Dermis lymphatic vessel endothelial cell (primary cell): ENCODE measurements at places on chromosomes 6 and 20. TPM values are rescaled to one million over a fixed set of nuclear protein-coding genes. Genes with fewer than 3 reads are reported as not detected.

Gene KCNQ2
- not detected in 2 replicates for total RNA-seq

Gene GGTLC1
- total RNA-seq: not detected in 2 replicates

Gene CST4
- total RNA-seq: not detected in 2 replicates

Gene LAMA2
- total RNA-seq: 0.09 and 0.11 TPM in 2 replicates

Gene MLN
- total RNA-seq: not detected in 2 replicates

Gene CDH22
- total RNA-seq: under 0.01 and 0.09 TPM in 2 replicates

Gene TFAP2A
- 0.11 TPM in 1 of 2 replicates, not detected in the other for total RNA-seq

Gene SRSF12
- total RNA-seq: 0.17 TPM in 1 of 2 replicates, not detected in the other

Gene KIF25
- not detected in 2 replicates for total RNA-seq

Gene AIF1
- 0.17 TPM in 1 of 2 replicates, not detected in the other for total RNA-seq

Gene MUC22
- not detected in 2 replicates for total RNA-seq

Gene PTCRA
- 0.17 TPM in 1 of 2 replicates, not detected in the other for total RNA-seq

Gene CDSN
- under 0.01 TPM in 1 of 2 replicates, not detected in the other for total RNA-seq

Gene POM121L2
- not detected in 2 replicates for total RNA-seq

Gene SNHG17
- total RNA-seq: 2.4 and 4.6 TPM in 2 replicates

Gene TREML1
- not detected in 2 replicates for total RNA-seq

Gene ADGRG6
- total RNA-seq: 0.69 and 1.8 TPM in 2 replicates

Gene MLIP
- 1.5 TPM in 2 replicates for total RNA-seq

Gene RNGTT
- total RNA-seq: 8.5 and 11.0 TPM in 2 replicates

Gene BPIFB1
- total RNA-seq: not detected in 2 replicates

Gene TRAPPC3L
- 0.11 and 0.34 TPM in 2 replicates for total RNA-seq

Gene TRIM31
- total RNA-seq: not detected in 2 replicates

Gene UBR2
- total RNA-seq: 27.4 and 30.4 TPM in 2 replicates

Gene BHLHE23
- not detected in 2 replicates for total RNA-seq

Gene CRIP3
- not detected in 2 replicates for total RNA-seq

Gene GTF3C6
- 34.9 and 53.2 TPM in 2 replicates for total RNA-seq

Gene RALGAPB
- total RNA-seq: 18.3 and 22.1 TPM in 2 replicates

Gene EYA2
- 0.11 TPM in 1 of 2 replicates, not detected in the other for total RNA-seq

Gene CAP2
- total RNA-seq: 0.09 and 0.33 TPM in 2 replicates

Gene ID1
- 1,048 and 1,208 TPM in 2 replicates for total RNA-seq

Gene GCNT2
- 55.2 and 87.2 TPM in 2 replicates for total RNA-seq

Gene SASH1
- 97.2 and 116 TPM in 2 replicates for total RNA-seq

Gene GJA10
- total RNA-seq: not detected in 2 replicates

Gene MYL9
- total RNA-seq: 0.34 and 2.0 TPM in 2 replicates

Gene SPEF1
- under 0.01 TPM in 1 of 2 replicates, not detected in the other for total RNA-seq

Gene OOEP
- total RNA-seq: 0.22 TPM in 1 of 2 replicates, not detected in the other

Gene MDFI
- total RNA-seq: 27.0 and 51.8 TPM in 2 replicates

Gene PLG
- total RNA-seq: not detected in 2 replicates

Gene RNF182
- total RNA-seq: 0.09 and 0.22 TPM in 2 replicates

Gene KIAA1755
- total RNA-seq: 0.09 and 0.22 TPM in 2 replicates

Gene EBF4
- 1.2 and 1.5 TPM in 2 replicates for total RNA-seq

Gene POU5F1
- not detected in 2 replicates for total RNA-seq

Gene GRIK2
- under 0.01 and 0.09 TPM in 2 replicates for total RNA-seq

Gene KATNA1
- 19.0 and 21.1 TPM in 2 replicates for total RNA-seq

Gene CD164
- total RNA-seq: 139 and 173 TPM in 2 replicates

Gene TRIM27
- total RNA-seq: 59.0 and 67.4 TPM in 2 replicates

Gene PTK6
- under 0.01 TPM in 1 of 2 replicates, not detected in the other for total RNA-seq

Gene LMBRD1
- 22.7 and 23.2 TPM in 2 replicates for total RNA-seq

Gene NRN1
- 30.3 and 49.7 TPM in 2 replicates for total RNA-seq
